HuH-7.5 (cell line): ENCODE measurements at places on chromosomes 5 and 9.

- no peak for DNase-seq
Measured at GRCh38 chr5:19900269-19900668, 87.7 kb downstream of the CDH18 start.

- DNase-seq: no peak
Measured at GRCh38 chr5:155504606-155505005, 491.1 kb downstream of the KIF4B start.

DNA sequence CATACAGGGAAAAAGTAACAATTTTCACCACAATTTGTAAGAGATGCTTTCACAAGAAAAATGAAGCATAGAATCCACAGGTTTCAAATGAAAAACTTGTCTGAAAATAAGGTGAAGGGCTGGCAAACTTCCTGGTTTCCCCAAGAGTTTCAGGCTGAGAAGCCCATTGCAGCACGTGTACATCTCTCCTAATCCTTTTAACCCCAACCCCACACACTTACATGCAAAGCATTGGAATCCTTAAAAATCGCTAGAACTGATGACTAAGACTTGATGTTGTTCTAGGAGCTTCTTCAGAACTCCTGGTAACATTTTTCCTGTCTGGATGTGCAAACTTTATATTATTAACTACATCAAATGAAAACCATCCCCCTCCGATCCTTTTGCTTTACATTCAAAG, 317.8 kb upstream of the RGMB start:
- no peak for DNase-seq

DNA sequence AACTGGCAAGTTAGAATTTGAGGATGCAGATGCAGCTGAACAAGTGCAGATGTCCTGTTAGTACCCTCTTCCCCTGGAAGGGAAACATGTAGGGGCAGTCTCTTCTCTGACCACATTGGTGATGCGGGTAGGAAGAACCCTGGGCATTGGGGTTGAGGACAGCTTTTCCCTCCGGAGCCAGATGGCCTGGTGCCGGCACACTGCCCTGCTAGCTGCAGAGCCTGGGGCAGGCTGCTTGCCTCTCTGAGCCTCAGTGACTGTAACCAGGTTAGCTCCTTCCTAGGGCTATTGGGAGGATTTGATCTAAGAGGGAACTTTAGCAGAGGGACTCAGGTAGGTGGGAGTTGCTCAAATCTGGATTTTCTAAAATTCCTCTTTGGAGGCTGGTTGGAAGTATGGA, 148.4 kb downstream of the HSPA4 start:
- no peak for DNase-seq

DNA sequence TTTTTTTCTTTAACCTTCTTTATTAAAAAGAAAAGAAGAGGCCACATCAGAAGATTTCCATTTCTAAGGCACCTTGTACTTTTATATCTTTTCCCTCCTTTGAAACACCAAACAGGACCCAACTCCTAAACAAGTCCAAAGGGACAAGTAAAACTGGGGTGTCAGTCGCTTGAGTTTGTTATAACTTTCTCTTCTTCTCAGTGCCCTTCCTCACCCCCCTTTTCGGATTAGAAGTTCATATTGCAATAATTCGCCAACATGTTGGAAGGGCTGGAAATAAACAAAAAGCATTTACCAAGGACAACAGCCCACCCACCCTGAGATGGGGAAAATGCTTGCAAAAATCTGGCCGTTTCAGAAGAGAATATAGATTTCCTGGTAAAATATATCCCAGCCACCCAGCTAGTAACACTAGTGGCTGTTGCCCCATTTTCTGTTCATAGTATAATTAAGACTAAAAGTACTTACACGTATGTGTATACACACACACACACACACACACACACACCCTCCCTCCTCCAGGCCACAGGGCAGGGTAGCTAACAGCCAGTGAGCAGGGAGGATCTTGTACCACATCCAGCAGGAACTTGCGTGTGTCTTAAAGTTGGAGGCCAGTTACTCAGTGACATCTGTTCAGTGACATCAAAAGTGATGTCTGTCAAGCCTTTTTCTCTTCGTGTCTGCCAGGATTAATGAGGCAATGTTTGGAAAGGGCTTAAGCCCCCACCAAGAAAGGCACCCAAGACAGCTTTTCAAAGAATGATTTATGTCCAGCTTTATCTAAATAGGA, 149.1 kb upstream of the KLF4 start:
- DNase-seq: no peak

GRCh38 chr5:57878301-57878722, 395.7 kb upstream of the ACTBL2 start:
- no peak for DNase-seq

DNA sequence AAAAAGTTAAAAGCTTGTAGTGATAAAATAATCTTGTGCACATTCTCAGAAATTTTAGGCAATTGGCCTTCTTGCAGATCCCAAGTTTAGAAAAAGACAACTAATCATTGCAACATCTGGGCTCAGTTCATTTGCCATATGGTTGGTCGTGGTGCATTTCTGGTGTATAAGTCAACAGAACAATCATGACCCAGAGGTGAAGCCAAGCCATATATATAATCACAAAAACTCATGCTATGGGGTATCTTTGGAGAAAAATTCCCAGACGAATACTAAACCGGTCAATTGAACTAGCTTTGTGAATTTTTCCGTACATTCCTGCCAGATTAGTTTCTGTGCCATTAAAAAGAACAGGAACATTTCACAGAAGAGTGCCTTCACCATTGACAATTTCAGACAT, 50.3 kb downstream of the FYB1 start:
- DNase-seq: no peak

DNA sequence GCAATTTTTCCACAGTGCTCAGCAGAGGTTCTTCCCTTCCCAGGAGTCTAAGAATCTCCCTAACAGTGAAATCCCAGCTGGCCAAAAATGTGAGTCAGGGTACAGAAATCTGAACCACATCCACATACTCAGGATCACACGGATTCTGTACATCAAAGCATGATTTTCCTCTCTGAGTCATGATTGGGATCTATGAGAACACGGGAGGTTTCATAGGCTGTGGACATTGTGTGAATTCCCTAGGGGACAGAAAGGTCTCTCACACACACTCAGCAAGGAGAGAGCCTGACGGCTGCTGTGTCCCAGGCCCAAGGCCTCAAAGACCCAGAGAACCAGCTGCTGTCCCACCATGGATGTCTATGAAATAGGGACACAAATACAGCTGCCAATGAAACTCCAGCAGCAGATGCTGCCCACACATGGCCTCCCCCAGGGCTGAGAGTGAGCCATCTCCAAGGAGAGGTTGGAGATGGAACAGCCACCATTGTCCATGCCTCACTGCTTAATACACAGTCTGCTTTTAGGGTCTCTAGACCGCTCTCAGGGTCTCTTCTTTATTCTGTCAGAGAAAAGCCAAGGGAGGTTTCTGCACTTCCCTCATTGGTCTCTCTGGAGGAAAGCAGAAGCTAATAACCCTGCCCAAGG, 102.7 kb downstream of the ADAMTS12 start:
- no peak for DNase-seq

- no peak for DNase-seq
Measured at GRCh38 chr5:37859805-37860204, 20.0 kb upstream of the GDNF start.

DNA sequence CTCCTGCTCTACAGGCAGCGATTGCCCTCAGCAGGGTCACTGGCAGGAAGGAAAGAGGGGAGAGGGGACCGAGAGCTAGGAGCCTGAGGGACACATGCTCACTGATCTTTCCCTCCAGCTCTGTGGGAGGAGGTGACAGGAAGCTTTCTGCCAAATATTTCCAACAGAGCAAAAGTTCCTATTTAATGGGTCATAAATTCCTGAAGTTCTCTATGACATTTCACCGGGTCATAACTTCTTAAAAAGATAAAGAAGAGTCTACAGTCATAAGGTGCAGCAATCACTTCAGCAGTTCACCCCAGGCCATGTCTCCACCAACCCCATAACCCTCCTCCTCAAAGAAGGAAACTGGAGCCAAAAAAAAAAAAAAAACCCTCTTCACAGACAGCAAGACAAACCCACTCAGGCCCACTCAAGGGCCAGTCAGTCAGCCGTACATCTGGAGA, 481.1 kb downstream of the NR2F1-AS1 start:
- no peak for DNase-seq

- no peak for DNase-seq
Measured at GRCh38 chr5:33659526-33660169, 218.9 kb downstream of the TARS1 start.

GRCh38 chr9:87749335-87750035, 23.6 kb downstream of the CTSL start:
- DNase-seq: no peak

DNA sequence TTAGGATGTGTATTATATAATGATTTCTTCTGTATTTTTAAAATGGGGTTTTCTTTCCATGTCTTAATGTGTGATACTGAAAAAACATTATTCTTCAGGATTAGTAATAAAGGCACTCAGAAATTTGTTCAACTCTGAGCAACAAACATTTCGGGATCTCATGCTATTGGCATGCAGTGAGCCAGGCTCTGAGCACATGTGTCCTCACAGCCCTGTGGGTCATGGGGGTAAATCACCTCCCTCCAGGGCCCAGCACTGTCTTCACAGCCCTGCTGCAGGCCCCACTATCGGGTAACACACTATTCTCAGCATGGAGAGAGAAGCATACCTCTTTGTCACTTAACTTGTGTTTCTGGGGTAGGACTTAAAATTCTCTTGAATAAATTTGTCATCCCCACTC, 14.0 kb downstream of the TMEM174 start:
- no peak for DNase-seq

GRCh38 chr5:84724683-84725082, 340.0 kb upstream of the EDIL3 start:
- DNase-seq: no peak

- DNase-seq: no peak
Measured at GRCh38 chr5:75716715-75717081, 539 bp downstream of the POC5 start.

DNA sequence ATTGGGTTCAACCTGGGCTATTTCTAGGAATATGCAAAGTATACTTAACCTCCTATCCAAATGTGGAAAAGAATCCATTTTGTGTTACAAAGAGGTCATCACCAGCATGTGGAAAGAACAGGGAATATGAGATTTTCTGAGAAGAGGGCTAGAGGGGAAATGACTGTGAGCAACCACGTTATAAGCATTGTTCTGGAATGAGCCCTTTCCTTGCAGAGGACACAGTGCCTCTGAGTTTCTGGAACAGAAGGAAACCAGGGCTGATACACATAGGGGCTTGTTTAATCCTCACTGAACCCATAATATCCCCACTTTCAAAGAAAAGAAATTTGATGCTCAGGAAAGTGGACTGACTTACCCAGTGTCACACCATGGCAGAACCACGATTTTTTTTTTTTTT, 53.0 kb downstream of the SFXN1 start:
- no peak for DNase-seq

DNA sequence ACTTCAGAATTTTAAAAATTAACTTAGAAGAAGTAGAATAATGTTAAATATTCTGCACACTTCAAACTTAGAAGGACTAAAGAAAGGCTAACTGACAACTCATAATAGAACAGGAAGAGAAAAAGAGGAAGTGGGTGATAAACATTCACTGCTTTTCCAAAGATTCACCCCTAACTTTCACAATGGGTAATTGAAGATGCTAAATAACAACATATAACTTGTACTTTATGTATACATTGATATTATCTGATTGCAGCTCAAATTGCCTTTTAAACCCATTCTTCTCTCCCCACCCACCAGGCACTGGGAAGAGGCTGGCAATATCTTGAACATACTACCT, 376.6 kb downstream of the EFNA5 start:
- DNase-seq: no peak

DNA sequence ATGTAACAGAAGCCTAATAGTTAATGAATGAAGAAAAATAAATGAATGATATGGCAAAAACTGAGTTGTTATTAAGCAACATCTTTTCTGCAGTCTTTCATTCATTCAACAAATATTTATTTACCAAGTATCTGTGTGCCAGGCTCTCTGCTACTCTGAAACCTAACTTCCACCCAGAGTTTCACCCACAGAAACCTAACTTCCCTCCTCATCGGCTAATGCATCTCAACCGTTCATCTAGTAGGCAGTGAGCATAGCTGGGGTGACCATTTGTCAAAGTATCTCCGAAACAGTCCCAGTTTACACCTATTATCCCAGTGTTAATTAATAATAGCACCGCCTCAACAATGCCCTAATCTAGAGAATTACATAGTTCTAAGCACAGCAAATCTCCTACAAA, 1.5 kb downstream of the TTC39B start:
- no peak for DNase-seq

DNA sequence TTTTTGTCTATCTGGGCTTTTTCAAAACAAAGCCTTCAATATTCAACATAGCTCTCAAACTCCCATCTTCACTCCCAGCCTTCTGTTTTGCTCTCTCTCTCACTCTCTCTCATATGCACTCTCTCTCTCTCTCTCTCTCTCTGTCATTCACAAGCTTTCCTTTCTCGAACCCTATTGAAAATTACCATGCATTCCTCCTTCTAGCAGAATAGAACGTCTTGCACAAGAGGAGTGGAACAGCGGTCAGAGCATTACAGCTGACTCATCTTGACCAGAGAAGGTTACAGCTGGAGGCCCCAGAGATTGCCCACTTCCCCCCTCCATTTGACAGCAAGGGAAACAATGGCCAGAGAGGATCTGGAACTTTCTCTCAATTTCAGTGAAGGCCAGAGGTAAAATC, 51.0 kb upstream of the LIFR start:
- DNase-seq: no peak

GRCh38 chr9:71770170-71770569, 1.9 kb upstream of the CEMIP2 start:
- no peak for DNase-seq

DNA sequence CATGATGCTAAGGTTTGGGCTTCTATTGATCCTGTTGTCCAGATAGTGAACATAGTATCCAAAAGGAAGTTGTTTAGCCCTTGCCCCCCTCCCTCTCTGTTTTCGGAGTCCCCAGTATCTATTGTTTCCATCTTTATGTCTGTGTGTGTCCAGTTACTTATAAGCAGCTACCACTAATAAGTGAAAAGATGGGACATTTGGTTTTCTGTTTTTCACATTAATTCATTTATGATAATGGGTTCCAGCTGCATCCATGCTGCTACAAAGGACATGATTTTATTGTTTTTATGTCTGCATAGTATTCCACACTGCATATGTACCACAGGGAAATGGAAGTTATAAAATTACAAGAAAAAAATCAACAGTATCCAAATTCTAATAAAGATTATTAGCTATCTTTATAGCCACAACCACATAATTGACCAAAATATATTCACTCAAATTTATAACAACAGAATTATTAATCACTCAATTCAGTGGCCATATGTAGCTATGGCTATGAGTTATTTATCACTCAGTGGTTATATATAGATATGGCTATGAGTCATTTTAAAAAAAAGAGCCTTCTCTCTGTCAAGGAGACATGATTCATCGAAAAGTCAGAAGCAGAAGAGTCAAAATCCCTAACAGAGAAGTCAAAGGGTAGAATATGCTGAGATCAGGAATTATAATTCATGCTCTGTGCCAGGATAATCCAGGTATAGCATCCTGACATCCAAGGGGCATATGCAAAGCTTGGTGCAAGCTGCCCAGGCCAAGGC, 367.5 kb downstream of the DEPDC1B start:
- DNase-seq: no peak

GRCh38 chr9:546235-546634, 295.3 kb upstream of the DMRT1 start:
- no peak for DNase-seq
